ENCODE measurements at places on chromosomes 5 and 9.

GRCh38 chr9:111916234-111916645 lies 19.6 kb downstream of the UGCG start:
- no peak for DNase-seq

DNA sequence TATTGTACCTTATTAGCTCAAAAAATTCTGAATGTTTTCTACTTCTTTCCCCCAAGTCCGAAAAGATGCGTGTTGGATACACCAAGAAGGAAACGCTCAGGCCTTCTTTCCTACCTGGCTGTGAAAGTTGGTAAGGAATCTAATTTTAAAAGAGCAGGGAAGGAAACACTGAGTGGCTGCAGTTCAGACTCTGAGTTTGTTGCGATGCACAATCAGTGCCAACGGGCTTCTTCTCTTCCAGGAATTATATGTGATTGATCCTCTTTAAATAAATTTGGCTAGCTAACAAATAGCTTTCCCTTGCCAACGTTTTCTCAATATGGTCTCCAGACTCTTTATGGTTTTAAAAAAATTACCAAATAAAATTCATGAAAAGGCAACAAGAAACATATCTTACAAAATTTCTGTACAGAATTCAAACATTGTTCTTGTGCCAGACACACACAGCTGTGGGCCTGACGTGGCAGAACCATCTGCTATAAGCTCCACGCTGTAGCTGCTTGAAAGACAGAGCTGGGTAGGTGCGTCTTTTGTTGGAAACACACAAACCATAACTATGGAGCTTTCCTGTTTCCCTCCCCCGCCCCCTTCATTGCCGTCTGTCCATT lies 493.1 kb downstream of the ZNF608 start:
- DNase-seq: no peak

GRCh38 chr5:64622991-64623390 lies 67.3 kb upstream of the SHISAL2B start:
- DNase-seq: no peak

- no peak for DNase-seq
Observed at GRCh38 chr9:92726348-92726747, 38.3 kb downstream of the BICD2 start.

- DNase-seq: no peak
Observed at GRCh38 chr5:107263387-107264018, 407.2 kb downstream of the EFNA5 start.

DNA sequence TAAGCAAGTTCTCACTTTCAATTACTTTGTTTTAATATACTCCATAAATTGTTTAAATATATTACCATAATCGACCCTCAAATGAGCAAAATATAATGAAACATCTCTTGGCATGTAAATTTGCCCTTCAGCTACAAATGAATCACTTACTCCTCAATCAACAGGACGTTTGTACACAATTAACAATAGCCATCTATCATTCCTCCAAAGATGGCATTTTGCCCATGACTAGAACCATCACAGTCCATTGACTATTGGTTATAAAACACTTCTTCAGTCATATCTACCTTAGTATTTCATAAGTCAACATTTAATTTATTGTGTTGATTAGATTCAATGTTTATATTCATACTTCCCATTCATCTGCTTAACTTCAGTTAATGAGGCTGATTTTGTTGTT lies 127.2 kb downstream of the CTNND2 start:
- DNase-seq: no peak

DNA sequence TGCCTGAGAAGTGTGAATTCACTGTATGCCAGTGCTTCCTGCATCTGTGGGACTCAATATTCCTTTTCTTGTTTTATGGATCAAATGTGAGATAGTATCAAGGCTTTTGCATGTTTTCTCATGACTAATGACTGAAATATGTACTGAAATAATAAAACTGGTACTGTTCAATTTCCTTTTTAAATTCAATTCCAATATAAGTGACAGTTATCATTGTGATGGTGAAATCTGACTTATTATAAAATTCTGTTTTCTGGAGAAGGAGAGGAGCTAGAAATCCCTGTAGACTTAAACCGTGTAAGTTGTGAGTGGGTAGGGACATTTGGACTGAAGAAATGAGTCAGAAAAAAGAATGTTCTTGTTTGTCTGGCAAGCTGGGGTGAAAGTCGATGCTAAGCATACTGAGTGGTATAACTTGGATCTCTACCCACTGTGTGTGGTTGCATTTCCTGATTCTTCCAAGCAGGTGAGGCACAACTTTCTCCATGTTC lies 245.2 kb downstream of the EFNA5 start:
- no peak for DNase-seq

GRCh38 chr5:59588922-59589321 lies 304.6 kb downstream of the PDE4D start:
- no peak for DNase-seq

DNA sequence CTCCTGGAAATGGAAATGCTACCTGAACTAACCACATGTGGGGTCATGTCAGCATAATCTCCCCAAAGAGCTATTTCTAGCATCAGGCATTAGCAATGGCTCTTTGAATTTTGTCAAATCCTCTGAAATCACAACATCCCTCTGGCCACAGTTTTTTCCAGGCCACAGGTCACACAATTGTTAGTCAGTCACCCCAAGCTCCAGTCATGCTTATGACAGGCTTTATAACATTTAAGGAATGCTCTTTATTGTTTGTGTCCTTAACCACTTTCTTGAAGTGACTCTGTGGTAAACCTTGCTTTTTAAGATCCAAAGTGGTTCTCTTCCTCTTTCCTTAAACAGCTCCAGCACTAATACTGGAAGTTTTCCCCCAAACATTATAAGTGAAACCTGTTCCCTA lies 169.2 kb upstream of the HMHB1 start:
- DNase-seq: no peak

- no peak for DNase-seq
Observed at GRCh38 chr5:83548581-83548980, 77.0 kb downstream of the VCAN start.

DNA sequence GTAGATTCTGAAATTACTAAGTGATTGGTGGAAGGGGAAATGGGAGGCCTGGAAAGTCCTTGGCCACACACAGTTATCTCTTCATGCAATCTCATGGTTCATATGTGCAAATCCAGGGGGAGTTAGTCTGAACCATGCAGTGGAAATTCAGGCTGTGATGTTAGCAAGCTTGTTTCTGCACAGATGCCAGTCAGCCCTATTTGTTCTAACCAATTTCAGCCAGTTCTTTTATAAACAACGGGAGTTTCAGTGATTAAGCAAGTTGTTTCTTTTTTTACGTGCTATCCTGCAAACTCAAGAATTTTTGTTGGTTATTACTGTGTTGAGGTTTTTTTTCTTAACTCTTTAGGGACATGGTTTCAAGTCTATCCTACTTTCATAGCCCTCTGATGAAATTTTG lies 298.0 kb downstream of the FER start:
- DNase-seq: no peak

DNA sequence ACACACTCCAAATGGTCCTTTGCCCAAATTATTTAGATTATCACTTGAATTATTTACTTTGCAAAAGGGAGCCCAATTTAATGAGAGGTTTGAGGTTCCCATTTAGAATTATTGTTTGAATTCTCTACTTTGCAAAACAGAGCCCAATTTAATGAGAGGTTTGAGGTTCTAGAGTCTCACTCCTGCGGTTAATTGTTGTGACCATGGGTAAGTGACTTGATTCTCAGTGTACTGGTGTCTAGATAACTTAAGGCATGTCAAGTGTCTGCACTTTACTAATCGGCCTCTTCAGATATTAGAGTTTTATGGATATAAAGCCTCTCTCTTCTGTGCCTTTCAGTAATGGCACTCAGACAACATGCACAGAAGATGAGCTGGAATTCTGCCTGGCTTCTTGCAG lies 67.5 kb downstream of the YIPF5 start:
- no peak for DNase-seq

DNA sequence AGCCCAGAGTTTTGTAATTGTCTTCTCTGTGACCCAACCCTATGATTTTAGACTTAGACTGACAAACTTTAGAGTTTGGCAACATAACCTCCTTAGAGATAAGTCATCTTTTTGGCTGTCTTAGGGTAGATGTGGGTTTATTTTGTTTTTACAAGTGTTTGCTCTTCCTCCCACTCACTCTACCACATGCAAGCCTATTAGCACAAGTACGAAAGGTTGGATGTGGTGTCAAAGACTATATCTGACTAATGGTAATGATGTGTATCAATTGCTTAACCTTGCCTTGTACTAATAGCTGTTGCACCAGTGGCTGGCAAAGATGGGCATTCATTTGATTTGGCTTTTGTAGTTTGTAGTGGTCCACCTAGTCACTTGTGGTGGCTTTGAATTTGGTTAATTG lies 46.5 kb downstream of the SLC25A46 start:
- DNase-seq: no peak

GRCh38 chr5:178941361-178941760 lies 363 bp downstream of the ZNF454 start:
- no peak for DNase-seq

- no peak for DNase-seq
Observed at GRCh38 chr9:90842996-90843395, 41.4 kb downstream of the SYK start.

DNA sequence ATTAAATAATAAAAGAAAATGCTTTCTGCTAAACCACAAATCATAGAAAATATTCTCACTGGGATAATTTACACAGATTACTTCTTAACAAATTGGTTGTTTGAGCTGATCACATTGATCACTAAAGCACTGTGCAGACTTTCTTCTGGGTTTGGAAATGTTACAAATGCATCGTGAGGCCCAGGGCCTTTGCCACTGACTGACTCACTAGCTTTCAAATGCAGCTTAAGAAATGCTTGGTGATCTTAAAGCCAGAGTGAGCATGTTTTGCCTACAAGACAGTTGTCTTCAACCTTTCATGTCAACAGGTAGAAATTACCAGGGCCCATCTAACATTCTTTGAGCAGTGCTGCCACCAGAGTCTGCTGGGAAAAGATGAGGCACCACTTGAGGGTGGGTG lies 252.3 kb upstream of the ADRA1B start:
- DNase-seq: no peak

DNA sequence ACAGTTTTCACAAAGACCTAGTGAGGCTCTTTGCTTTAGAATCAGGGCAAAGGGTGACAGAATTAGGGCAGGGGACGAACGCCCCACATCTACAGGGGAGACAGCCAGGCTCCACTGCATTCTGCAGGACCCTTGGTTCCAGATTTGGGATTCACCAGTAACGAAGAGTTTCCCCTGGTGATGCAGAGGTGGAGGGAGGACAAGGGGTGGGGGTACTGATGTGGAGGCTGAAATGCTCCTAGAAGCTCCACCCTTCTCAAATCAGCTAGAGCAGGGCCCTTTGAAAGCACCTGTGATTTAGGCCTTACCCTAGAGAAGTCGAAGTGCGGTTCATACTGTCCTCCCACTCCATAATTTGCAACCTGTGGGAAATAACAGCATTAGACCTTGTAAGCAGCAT lies 29.1 kb downstream of the P4HA2 start:
- DNase-seq: no peak

DNA sequence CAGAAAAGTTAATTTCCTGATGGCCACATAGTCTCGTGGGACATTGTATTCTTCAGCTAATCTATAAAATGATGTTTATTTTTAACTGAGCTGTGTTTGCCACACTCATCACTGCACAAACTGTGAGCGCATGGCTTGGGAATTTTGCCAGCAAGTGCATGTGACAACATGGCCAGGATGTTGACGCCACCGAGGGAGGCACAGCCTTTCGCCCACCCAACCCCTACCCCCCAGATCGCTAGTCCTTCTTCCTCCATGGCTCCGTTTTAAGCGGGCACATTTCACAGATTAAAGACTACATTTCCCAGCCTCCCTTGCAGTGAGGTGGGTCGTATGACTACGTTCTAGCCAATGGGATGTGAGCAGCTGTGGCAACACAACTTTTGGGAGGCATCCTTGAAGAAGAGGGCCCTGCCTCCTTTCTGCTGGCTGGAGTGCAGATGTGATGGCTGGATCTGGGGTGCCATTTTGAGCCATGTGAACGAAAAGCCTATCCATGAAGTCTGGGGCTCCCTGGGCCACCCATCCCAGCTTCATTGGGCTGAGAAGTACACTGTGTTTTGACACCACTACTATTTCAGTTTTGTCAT lies 7.9 kb downstream of the NRARP start:
- no peak for DNase-seq

DNA sequence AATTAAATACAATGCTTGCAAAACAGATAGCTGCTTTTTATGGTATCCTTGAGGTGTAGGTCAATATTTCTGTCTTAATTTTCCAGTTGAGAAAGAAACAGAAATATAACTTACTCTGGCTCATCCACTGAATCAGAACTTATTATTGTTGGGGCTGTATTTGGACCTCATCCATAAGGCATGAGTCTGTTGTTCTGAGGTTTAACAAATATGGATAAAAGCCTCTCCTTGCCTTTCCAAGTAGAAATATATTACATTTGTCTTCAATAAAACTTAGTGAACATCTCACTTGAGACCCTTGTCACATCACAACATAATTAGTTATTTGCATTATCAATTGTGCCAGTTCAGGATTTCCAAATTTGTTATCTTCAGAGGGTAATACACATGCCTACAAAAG lies 525.8 kb downstream of the AGTPBP1 start:
- no peak for DNase-seq

DNA sequence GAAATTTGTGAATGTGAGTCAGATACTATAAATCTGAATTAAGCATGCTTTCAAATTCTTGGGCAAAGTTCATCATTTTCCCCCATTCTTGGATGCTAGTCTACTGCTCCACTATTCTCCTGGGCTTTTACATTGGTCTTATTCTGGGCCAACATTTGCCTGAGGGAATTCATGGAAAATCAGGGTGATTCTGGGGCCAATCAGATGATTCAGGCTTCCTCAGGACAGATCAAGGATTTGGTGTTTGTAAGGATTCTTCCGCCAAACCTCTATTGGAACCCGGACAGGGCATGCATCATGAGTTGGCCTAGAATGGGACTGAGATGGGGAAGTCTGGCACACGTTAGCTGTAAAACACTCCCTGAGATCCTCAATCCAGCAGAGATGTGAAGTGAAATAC lies 113.8 kb downstream of the MEF2C start:
- DNase-seq: no peak

GRCh38 chr9:99783799-99784198 lies 37.9 kb upstream of the NR4A3 start:
- DNase-seq: no peak

GRCh38 chr5:72280581-72281069 lies 39.4 kb downstream of the MRPS27 start:
- no peak for DNase-seq

DNA sequence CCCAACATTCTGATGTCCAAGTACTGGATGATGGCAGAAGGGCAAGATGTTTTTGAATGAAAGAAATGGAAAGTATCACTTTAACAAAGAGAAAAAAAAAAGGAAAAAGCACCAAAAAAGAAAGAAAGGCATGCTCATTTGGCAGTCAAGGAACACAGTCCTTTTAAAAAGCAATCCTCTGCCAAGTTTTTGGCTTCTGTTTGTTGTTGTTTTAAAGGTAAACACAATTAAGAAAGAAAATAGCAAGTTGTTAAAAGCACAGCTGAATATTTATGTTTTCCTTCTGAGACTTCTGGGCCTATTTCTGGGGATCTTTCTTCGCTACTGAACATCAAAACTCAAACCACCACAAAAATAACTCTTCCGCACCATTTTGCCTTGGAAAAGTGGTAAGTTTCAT lies 162.1 kb downstream of the TRPM3 start:
- no peak for DNase-seq

- no peak for DNase-seq
Observed at GRCh38 chr9:91790917-91791316, 159.1 kb downstream of the ROR2 start.

Data from neuronal stem cell (in vitro differentiated cells).